Stimulated activated CD8-positive, alpha-beta memory T cell treated with anti-CD3 and anti-CD28 coated beads, Interleukin-2, amount 100 ng/mL, for 48 hours (primary cell): ENCODE measurements at places on chromosomes 11 and 22.

DNA sequence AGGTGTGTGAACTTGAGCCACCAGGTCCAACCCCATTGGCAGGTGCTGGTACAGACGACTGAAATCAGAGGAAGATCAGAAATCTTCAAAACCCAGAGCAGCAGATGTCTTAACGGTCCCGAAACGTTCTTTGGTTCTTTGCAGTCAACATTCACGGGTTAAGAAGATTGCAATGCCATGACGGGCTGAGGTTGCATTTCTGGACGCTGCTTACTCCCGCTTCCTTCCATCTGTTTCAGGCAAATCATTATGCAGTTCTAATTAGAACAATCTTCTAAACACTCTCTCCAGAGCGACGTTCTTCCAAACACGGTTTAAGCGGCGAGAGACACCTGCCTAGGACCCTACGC is 492 bp upstream of the LUZP2 start:
- DNase-seq, result no peak

- DNase-seq, result no peak
These were observed 10.4 kb downstream of the OAF start for GRCh38 chr11:120221115-120221752.

- no peak for DNase-seq
These were observed 82.3 kb downstream of the RCN1 start for GRCh38 chr11:32172848-32173834.

- DNase-seq, result no peak
These were observed at the start of gene UPB1 for GRCh38 chr22:24494528-24495364. UPB1 (plus strand) TSS chr22:24495332; CDS start chr22:24495404, 72 bp downstream.

- DNase-seq, result no peak
These were observed 18.9 kb upstream of the FIBIN start for GRCh38 chr11:26974996-26975395.

DNA sequence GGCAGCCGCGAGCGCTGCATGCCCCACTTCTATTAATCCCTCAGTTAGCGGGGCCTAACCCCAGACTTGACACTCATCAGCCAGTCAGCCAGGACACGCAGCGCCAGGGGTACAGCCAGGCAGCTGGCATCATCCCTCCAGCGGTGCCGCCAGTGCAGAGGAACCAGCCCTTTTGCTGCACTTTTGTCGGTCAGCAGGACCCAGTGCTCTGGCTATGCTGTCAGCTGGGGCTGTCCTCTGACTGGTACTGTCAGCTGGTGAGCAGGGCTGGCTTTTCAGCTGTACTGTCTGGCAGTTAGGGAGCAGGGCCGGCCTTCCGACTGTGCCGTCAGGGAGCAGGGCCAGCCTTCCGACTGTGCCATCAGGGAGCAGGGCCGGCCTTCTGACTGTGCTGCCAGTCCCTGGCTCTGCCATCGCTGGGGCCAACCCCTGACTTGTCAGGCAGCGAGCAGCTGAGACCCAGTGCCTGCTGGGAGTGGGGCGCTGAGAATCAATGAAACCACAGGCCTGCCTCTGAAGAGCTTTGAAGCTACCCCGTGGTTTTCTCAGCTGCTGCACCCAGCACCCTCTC is 115.4 kb downstream of the KIAA1671 start:
- DNase-seq, result no peak

DNA sequence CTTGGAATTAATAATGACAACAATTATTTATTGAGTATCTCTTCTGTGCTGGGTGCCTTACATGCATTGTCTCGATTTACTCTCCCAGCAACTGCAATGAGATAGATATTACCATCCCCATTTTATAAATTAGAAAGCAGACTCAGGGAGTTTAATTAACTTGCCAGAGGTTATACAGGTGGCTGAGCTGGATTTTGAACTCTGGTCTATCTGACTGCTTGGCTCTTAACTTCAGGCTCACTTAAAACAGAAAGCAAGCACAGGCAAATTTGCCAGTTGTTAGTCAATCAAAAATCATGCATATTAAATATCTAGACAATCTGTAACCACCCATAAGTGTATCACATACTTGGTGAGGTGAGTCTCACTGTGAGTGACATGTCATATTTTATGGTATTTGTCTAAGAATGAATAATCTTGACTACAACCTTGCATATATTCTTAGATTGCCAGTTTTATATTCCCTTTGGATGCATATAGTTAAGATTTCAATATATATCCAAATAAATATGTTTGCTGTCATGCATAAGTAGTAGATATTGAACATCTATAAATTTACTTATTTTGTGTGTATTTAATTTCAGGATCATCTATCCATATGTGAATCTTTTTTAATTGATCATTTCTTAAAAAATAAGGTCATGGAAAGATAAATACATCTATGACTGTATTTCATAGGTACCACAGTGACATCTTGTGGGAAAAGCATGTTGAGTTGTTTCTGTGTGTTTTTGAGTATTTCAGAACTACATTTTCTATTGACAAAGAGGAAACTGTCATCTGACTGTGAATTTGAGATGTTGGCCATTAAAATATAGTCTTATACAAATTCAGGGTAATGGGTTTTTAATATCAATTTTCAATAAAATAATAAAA is 112.0 kb upstream of the ARHGAP42 start:
- no peak for DNase-seq

- no peak for DNase-seq
These were observed 25.4 kb downstream of the TP53AIP1 start for GRCh38 chr11:128917144-128917724.

- no peak for DNase-seq
These were observed 769.1 kb upstream of the LUZP2 start for GRCh38 chr11:23727794-23728193.
